CD4-positive, alpha-beta T cell treated with Interleukin-15 for 4 hours (primary cell): ENCODE measurements at places on chromosomes 2 and 18.

- DNase-seq = no peak
Measured at GRCh38 chr2:194616334-194616733, 1040.7 kb upstream of the SLC39A10 start.

DNA sequence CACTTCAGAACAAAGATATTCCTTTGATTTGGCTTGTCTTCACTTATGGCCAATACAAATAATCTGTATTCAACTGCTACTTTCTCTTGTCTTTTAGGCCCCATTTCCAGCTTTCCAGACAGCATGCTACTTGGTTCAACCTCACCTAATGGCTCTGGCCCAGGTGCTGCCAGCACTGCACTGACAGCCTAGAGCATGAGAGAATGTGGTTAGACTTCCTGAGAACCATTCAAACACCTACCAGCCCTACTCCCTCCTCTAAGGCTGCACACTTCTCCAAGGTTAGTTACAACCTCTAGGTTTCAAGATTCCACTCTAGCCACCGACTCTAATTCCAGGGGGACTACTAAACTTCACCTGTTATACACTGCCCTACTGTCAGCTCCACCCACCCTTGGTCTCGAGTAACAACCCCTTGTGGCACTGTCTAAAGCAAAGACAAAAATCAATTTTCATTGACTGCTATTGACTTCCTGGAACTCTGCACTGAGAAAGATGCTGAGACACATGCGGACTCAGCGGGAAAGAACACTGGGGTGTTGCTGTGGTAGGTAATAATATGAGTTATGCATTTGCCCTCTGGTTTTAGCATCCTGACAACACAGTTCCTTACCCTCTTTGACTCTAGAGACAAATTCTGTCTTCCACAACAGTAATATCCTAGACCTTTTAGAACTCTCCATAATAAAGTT is 38.2 kb downstream of the PLEKHM3 start:
- DNase-seq = no peak

GRCh38 chr2:43634604-43635306 is 2.3 kb upstream of the PLEKHH2 start:
- no peak for DNase-seq

DNA sequence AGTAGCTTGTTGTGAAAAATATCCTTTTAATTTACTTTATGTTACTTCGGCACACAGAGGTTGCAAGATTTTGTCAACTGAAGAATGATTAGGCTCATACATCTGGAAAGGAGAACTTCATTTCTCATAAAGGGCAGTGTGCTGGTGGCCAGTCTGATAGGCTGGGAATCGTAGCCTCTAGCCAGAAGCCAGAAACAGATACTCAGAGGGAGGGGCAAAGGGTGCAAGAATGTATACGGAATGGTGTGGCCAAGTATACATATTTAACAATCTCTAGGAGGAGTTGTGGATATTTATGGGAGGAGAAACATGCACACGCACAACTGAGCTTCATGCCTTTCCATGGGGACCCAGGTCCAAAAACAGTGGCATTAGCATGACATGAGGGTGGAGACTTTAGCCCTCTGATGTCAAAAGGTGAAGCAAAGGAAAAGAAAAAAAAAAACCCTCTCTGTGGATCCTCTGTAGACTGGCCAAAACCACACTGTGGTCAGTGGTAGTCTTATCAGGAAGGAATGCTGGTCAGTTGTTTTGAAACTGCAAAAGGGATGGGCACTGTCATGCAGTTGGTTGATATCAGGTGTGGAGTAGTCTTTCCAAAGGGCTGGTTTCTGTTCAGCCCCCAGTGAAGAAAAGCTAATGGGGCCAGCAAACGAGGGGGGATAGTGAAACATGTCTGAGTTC is 34.9 kb upstream of the APCDD1 start:
- DNase-seq = no peak

GRCh38 chr2:174044556-174044955 is 79.4 kb upstream of the SP3 start:
- no peak for DNase-seq

GRCh38 chr2:155060896-155061295 is 362.4 kb downstream of the KCNJ3 start:
- DNase-seq = no peak

DNA sequence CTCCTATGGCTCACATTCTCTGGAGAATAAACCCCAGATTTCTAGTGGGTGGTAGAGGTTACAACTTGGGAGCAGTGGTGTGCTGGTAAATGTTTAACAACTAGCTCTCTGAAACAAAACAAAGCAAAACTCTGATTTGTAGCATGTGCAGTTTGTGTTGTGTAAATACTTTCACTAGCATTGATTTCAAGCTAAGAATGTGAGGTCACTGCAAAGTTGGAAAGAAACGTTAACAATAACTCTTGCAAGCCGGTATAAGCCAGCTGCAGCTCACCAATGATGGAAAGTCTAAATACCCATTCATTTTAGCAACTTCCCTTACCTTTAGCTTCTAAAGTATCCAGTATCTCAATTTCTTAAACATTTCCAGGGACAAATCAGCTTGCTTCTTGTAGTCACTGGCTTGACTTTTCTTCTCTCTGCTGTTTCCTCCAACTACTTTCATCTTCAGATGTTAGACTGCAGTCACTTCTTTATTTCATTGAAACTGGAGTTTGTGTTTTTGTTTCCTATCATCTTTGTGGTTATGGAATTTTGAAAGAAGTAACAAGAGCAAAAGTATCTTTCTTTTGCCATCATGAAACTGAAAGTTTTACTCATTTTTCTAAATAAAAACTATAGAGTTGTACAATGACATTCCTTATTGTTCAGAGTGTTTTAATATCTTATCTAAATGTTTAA is 140.2 kb downstream of the PLCL1 start:
- no peak for DNase-seq

DNA sequence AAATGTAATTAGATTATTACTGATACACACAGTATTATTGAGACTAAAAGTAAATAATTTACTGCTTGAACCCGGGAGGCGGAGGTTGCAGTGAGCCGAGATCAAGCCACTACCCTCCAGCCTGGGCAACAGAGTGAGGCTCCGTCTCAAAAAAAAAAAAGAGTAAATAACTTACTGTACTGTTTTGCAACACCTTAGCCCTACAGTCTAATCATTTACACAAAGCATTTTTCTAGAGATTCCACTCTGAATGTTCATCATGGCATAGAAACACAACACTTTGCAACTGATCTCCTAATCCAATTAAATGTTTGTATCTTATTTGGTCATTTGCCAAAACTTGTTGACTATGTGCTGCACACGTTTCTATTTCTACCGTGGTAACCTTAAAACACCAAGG is 23.4 kb upstream of the RMP24 start:
- DNase-seq = no peak

GRCh38 chr18:28512357-28512756 is 335.4 kb upstream of the CDH2 start:
- no peak for DNase-seq

DNA sequence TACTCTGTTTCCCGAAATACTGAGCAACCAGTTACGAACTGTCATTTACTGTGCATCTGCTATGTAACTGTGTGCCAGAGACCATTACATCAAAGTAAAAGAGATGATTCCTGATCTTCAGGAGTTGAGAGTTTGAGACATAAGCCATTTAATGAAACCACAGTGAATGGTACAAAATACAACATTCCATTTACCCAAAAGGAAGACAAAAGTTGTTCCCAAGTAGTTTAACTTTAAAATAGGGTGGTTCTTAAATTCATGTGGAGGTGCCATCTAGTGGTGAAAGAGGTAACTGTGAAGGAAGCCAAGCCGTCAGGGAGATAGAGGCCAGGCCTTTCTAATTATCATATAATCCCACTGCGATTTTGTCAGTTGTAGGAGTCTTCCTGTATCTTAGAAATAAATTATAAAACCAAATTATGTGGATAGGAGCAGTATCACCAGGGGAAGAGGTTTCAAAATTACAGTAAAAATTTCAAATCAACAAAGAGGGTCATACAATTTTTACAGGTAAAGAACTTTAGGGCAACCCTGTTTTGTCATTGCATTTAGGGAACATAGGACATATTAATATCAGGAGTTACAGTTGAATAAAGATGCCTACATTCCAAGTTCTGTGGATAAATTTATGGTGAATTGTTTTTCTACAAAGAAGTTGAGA is 67.7 kb downstream of the EPAS1 start:
- peak; percentile 65 for DNase-seq

- no peak for DNase-seq
Measured at GRCh38 chr2:102498414-102498813, 25.4 kb downstream of the SLC9A4 start.

DNA sequence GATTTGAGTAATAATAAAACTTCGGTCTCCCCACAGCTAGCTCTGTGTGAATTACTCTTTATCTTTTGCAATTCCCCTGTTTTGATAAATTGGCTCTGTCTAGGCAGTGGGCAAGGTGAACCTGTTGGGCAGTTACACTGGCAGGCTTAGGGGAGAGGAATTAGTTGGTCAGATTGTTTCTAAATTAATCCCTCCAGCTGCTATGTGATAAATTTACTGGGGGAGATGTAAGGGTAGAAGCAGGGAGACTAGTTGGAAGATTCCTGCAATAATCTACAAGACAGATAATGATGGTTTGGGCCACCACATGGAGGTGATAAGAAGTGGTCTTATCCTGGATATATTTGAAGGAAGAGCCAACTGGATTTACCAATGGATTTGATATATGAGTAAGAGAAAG is 118.5 kb upstream of the TACR1 start:
- no peak for DNase-seq

DNA sequence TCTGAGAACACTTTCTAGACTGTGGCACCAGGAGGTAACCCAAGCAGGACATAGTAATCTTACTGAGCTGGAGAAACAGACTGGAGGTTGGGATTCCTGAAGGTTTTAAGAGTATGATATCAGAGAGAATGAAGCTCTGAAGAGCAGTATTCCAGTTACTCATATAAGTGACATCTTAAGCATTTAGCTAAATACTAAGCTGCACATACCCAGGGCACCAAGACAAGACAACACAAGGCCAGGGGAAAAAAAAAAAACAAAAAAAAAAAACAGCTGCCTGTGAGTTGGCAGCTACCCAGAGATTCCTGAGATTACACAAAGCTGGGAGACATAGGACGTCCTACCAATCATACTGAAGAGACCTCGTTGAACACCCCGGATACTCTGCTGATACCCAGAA is 175.8 kb downstream of the SRBD1 start:
- DNase-seq = no peak

DNA sequence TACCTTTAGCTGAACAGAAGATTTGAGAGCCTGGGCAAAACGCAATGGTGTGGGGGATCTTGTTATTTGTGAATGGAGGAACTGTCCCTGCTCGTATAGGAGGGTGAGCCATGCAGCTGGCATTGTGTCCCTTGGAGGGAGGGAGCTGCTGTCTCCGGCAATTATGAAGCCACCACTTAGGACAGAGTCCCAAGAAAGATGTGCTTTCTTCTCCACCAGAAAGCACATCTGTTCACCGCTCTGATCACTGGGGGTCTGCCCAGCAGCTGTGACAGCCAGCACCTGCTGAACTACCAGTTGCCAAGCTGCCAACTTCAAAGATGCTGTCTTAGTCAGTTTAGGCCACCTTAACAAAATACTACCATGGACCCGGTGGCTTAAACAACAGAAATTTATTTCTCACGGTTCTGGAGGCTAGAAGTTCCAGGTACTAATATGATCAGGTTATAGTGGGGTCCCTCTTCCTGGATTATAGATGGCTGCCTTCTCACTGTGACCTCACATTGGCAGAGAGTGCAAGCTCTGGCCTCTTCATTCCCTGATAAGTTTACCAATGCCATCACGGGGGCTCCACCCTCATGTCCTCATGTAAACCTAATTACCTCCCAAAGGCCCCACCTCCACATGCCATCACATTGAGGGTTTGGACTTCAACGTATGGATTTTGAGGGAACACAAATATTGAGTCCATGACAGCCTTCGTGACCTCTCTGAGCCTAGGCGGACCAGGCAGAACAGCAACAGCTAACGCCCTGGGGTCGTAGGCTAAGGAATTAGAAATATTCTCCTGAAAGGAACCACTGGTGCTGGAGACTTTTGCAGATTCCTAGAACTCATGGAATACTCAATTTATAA is 148.3 kb downstream of the RHBDD1 start:
- DNase-seq = no peak
